Activated CD8-positive, alpha-beta T cell treated with anti-CD3 and anti-CD28 coated beads for 36 hours (primary cell): ENCODE measurements at places on chromosomes 11 and 22. TPM values are rescaled to one million over a fixed set of nuclear protein-coding genes. Genes with fewer than 3 reads are reported as not detected.
A peak's percentile ranks its signal among the peaks of the same experiment; 100 is the strongest.

SHANK3 gene
- total RNA-seq = 0.22 TPM

DNA sequence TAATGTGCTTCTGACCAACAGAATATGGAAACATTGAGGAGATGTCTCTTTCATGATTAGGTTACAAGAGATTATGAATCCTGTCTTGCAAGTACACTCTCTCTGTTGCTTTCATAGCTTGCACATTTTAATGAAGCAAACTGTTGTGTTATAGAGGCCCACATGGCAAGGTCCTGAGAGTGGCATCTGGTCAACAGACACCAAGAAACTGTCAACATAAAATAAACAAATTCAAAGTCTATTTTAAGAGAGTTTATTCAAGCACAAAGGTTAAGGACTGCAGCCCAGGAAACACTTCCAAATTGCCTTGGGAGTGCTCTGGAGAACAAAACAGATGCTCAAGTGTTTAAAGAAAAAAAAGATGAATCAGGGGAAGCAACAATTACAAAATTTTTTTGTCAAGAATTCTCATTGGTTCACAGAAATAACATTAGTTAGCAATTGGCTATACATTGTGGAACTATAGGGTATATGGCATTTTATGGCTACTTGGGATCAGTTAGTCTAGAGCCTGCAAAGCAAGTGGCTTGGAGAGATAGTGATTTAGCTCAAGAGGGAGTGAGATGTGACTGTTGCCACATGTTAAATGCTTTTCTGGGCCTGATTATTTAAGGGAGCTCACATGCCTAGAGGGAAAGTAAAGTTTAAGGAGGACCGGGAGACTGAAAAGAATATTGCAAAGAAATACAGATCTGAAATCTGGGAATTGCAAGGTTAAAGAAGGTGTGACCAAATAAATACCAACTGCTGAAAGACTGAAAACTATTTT is 54.6 kb downstream of the CTSC start:
- DNase-seq = no peak

EHF gene
- not detected for total RNA-seq

- DNase-seq = no peak
Observed at GRCh38 chr22:38068641-38069371, 11.6 kb downstream of the PICK1 start.

LGR4 gene
- not detected for total RNA-seq

P4HA3 gene
- total RNA-seq = not detected

DNA sequence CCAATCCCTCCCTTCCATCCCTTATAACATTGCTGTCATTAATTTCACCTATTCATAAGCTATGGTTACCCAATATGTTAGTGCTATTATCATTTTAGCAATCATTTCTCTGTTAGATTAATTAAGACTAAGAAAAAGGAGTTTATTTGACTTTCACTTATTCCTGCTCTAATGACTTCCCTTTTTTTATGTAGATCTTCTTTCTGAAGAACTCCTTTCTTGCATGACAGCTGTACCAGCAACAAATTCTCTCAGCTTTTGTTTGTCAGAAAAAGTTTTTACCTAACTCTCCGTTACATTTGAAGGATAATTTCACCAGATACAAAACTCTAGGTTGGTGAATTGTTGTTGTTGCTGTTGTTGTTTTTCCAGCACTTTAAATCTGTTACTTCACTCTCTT is 28.6 kb upstream of the OR8B8 start:
- DNase-seq = no peak

DNA sequence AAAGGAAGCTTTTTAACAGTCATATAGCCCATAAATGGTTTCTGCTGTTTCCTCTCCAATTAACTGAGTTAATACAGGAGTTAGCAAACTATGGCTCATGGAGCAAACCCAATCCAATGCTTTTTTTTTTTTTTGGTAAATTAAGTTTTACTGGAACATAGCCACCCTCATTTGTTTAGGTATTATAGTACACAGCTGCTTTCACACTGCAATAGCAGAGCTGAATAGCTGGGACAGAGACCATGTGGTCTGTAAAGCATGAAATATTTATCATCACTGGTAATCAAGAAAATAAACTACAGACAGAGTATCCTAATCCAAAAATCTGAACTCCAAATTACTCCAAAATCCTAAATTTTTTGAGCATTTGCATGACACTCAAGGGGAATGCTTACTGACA is 53.7 kb downstream of the RDX start:
- no peak for DNase-seq

DNA sequence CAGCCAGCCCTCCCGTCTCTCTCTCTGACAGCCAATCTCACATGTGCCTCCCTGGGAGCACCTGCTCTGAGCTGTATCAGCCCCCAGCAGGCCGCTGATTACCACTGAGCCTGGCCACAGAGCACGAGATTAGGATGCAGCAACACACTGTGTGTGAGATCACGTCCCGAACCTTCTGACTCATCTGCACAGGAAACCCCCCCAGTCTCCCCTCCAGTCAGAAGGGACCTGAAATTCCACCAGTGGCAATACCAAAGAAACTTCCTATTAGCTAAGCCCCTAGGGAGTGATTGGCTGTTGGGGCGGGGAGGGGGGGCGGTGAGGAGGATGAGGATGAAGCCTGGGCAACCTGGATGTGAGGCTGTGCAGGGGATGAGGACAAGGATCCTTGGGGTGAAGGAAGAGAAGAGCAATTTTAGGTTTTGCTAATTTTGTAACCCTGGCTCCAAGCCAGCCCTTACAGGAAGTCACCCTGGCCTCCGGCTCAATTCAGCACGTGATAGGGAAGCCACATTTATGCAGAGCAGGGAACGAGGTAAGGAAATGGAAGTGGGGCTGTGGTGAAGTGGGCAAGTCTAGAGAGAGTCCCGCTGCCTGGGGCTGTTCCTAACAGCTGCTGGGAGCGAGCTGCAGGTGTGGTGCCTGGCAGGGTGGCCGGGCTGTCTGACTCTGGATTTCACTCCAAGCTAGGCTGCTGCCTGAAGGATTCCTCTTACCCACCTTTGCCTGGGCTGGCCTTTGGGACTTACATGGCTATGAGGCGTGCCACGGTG is 1.9 kb downstream of the SLC43A3 start:
- peak; percentile 97 for DNase-seq

GRCh38 chr11:45779602-45780001 is 25.3 kb upstream of the SLC35C1 start:
- no peak for DNase-seq

DNA sequence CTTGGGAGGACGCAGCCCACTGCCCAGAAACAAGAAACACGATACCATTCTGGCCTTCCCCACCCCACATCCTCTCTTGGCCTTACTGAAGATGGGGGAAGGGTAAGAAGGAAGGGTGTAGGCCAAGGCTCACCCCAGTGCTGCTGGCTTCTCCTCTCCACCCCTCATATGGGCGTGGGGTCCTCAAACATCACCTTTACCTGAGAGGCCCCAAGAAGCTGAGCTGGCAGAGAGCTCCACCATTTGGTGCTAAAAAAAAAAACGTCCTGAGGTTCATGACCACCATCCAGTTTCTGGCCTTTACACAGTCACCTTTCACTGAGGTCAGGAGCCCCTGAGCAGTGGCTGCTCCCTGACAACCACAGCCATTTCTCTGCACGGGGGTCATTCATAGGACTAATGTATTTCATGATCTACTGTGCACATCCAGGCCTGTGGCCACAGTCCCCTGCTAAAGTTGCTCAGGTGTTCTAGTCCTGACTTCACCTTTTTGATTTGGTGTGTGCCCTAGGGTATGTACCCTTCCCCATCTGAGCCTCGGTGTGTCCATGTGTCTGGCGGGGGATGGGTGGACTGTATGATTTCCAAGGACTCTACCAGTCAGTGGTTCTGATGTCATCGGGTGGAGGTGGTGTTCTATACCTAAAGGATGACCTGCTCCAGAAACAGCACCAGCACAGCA is 15.1 kb downstream of the RHOG start:
- DNase-seq = no peak

- DNase-seq = no peak
Observed at GRCh38 chr11:24705474-24705873, 208.6 kb downstream of the LUZP2 start.

GRCh38 chr11:29963796-29964195 is 53.0 kb downstream of the KCNA4 start:
- no peak for DNase-seq

DNA sequence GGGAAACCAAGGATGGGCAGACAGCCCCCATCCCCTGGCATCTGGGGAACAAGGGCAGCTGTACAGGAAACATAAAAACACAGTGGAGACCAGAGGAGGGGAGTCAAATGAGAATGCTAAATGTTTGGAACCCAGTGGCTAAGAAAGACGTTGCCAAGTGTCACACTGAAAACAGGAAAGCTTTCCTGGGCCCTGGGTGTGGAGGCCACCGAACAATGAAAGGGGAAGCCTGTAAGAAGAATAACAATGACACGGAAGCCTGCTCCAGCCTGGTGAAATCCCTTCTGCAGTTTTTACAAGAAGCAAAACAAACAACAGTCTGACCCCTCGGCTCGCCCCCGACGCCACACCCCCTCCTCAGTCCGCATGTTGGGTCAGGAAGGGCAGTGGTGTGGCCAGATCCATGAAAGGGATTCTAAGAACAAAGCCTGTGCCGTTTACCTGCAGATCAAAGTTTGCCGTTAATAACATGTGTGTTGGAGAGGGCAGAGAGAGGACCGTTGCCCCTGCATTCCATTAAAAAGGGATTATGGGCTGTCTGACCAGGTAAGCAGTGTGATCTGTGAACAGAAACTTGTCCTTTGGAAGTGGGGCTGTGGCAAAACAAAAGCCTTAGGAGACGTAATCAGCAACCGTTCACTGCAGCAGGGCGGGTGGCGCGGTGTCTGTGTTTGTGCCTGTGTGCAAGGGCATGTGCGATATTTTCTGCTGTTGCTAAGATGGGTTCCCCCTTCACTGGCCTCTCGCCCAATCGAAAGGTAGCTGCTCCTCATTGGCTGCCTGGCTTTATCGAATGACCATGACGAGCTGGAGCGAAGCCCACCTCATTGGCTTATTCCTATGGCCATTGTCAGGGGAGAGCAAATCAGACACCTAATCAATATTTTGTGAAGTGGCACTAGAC is 113.7 kb upstream of the BLID start:
- no peak for DNase-seq

DNA sequence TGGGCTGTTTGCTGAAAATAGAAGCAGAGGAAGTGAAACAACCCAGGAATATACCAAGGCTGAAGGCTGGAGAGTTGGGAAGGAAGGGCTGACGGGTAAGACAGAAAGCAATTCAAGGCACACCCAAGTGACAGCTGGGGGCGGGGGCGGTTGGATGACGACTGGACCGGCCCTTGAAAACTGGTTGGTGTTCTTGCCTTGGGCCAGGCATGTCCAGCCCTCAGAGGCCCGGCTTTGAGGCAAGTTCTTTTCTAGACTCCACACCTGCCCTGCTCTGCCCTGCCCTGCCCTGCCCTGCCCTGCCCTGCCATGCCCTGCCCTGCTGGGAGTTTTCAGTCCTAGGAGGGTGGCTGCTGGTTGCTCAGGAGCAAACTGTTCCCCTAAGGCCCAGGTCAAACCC is 34.2 kb upstream of the CACNG2 start:
- DNase-seq = no peak

NPAS4 gene
- 0.11 TPM for total RNA-seq

XKR3 gene
- not detected for total RNA-seq

- DNase-seq = peak; percentile 30
Observed at GRCh38 chr22:36239150-36239400, 252 bp downstream of the APOL2 start.

DNA sequence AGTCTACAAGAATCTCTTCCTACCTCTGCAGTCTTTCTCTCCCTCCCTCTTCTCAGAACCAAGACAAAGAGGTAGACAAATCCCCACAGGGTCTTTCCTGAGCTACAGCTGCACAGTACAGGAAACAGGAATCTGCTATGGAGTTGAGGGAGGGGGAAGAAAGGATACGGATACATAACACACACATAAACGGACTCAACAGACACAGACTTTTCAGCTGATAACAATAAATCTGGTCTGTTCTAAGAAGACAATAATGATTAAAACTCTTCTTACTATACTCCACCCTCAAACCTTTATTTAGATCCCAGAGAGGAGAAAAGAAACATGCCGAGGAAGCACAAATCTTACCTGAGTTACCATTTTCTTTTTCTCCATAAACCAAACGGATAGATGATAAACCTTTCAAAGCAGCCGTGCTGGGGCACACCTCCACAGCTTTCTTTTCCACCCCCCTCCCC is 122.2 kb downstream of the APOL5 start:
- DNase-seq = no peak
